CD4-positive, alpha-beta T cell treated with Interleukin-6 for 4 hours (primary cell): ENCODE measurements at places on chromosomes 6 and 20.

- DNase-seq, result no peak
Observed at GRCh38 chr20:48595495-48596333, 232.1 kb downstream of the PREX1 start.

- DNase-seq, result peak; percentile 77
Observed at GRCh38 chr6:35601331-35602132, 87.2 kb downstream of the FKBP5 start.

DNA sequence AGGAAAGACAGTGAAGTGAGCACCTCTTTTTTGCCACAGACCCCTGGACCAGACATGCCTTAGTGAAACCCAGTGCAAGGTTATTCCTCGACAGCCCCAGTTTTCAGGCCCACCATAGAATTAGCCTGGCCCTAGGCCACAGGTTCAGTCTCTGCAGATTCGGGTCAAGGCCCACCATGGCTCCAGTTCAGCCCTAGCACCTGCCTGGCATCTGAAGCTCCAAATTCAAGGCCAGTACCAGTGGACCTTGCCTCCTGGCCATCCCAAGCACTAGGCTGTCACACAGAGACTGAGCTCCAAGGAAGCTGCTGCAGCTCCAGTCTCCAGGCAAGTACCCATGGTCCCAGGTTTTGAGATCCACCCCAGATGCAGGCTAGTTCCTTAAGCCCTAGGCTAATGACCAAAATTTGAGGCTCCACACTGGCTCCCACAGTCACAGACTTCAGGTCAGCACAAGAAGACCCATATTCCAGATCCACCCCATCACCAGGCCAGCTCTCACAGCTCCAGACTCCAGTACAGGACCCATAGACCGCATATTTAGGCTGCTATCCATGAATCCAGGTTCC, 877.5 kb upstream of the ADGRB3 start:
- no peak for DNase-seq

DNA sequence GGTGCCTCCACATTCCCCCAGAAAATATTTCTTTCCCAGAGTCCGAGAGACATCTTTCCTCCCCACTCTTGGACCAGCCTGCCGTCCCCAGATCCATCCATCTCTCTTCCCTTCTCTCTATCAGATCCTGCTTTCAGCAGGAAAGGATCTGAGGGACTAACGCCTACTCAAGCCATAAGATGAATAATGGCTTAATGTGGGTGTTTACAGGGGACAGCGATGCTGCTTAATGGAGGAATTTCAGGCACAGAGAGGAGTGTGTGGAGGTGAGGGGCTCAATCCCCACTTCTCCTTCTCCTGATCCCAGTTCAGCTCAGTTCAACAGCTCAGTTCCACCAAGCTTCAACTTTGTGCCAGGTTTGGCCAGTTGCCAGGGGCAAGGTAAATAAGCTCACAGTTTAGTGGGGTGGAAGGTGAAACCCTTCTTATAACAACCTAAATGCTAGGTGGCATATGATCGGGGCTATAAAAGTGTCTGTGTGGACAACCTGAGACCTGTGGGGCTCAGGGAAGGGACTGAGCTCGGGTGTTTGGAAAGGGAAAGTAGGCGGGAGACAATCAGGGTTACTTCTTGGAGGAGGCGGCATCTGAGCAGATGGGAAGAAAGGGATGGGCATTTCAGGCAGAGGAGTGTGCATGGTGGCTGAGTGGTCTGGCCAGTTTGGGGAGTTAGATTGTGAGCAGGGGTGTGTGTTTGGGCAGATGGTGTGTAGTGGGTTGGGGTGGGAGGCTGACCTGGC, 55.8 kb downstream of the CDH22 start:
- DNase-seq, result no peak

- DNase-seq, result no peak
Observed at GRCh38 chr20:52631469-52631868, 340.7 kb upstream of the TSHZ2 start.

GRCh38 chr6:25006565-25007001, 70.8 kb upstream of the RIPOR2 start:
- peak; percentile 54 for DNase-seq

- DNase-seq, result no peak
Observed at GRCh38 chr6:90790058-90790457, 203.2 kb upstream of the MAP3K7 start.

DNA sequence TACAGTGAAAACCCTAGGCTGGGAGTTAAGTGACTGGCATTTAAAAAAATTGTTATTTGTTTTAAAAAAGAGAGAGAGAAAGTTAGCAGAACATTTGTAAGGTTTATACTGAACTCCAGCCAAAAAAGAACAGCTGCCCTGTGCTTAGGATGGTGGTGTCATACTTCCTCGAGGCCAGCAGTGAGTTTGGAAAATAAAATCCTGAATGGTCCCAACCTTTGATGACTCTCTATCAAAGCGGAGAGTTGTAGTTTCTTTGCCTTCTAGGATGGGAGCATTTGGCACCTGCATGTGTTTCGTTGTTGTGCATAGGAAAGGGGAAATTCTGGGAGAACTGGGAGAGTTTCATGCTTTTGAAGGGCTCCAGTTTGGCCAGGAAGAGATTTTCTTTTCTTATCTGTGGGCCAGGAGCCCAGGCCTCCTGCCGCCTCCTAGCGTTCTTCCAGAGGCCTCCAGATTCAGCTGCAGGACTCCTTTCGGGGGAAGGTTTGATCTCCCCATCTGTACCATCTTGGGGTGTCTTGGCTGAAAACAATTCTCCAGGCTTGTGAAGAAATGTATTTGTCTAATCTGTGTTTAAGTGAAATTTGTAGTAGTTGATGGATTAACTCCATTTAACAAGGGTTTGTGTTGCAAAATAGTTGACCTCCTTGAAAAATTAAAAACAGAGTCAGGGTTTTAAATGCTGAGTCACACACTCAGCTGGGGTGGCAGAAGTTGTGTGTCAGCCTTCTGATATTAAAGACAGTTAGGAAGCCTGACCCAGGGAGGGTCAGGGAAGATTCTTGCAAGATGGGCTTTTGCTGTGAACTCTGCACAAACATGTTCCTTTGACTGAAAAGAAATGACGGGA, 63.4 kb downstream of the TXNDC5 start:
- DNase-seq, result no peak

DNA sequence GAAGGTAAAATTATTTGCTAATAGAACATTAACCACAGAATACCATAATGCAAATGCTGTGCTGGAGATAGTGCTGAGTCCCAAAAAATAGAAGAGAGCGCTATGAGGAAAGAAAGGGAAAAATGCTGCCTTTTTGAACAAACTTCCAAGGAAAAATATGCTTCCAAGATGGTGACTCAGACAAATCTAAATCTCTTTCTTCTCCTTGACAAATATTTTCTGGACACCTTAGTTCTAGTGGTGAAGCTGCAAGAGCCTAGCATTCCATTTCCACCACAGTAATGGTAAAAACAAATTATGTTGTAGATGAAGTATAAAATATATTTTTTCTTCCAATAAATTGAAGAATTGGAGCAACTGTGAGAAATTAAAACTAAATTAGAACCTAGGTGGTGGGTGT, 155.6 kb upstream of the TBX18 start:
- no peak for DNase-seq

- no peak for DNase-seq
Observed at GRCh38 chr6:50826037-50826761, 7.5 kb downstream of the TFAP2B start.

DNA sequence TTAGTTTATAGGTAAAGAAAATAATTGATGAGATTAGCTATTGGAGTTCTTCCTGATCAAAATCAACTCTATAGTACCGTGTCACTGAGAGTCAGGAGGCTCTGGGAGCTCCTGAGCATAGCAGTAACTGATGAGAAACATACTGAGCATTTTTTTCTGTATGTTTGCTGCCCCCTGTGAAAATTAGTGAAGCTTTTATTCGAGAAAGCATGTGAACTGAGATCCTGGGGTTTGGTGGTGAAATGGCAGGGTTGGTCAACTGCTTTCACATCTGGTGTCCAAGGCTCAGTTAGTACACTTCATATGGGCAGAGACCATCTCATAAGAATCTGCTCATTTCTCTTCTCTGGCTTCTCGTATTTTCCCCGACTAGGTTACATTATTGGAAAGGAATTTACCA, 4.1 kb upstream of the ABT1 start:
- no peak for DNase-seq

GRCh38 chr6:75128878-75129570, 76.8 kb downstream of the COL12A1 start:
- DNase-seq, result no peak

GRCh38 chr20:47456952-47457724, 44.5 kb upstream of the NCOA3 start:
- no peak for DNase-seq

DNA sequence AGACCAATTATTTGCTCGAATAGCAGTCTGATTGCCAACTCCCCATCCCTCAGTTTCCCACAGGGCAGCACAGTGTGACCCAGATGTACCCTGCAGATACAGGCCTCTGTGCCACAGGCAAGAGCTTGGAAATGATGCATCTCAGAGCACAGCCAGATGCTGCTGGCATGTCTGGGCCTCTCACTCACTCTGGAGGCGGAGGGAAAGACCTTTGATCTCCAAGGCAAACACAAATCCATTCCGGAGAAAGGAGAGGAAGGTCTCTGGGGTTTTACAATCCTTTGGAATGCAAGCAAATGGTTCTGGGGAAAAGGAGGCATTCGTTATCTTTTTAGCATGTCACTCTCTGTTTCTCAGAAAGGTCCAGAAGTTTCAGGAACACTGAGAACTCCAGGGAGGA, 74.2 kb downstream of the RIOK1 start:
- no peak for DNase-seq

GRCh38 chr6:89368107-89368506, 15.6 kb upstream of the UBE2J1 start:
- DNase-seq, result peak; percentile 71

GRCh38 chr6:16576451-16577368, 184.6 kb downstream of the ATXN1 start:
- DNase-seq, result no peak

DNA sequence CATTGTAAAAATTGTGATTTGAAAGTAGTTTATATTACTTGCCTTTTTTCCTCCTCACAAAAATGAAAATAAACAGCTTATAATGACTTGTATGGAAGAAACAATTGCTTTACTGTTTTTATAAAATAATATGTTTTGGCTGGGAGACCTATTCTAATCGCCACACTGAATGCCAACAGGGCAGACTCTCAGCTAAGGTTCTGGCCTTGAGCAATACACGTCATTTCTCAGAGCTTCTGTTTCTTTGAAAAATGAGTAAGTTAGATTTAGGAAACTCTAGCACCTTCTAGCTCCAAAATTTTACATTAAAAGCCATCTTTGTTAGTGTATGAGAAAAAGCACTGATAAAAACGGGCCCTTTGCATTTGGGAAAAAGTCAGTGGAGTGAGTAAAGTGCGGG, 166.6 kb downstream of the ARID1B start:
- DNase-seq, result no peak

DNA sequence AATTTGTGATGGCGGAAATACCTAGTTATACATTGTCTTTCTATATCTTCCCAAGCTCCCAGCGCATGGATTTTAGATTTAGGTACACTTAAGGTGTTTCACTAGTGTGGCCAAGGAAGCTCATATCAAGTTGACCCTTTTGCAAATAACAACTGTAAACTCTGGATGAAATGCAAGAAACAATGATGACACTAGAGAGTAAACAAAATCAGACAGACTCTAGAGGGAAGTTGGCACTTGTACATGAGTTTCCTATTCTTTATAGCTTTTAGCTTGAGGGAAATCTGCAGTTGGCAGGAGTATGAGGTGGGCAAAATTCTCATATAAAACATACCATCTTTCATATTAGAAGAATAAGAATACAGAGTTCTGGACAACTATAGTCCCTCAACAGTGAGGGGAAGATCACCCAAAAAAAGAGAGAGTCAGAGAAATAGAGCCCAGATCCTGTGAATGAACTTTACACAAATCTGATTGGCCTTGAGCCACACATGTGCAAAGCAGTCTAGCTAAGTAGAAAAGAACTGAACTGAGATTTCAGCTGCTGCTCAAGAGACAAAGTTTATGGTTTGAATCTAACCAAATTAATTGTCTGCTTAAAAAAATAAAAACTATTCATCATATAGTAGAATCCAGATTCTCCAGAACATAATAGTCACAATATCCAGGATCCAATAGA, 26.1 kb downstream of the TXLNB start:
- DNase-seq, result no peak

GRCh38 chr20:36856691-36857635, 19.0 kb upstream of the TLDC2 start:
- DNase-seq, result peak; percentile 71

DNA sequence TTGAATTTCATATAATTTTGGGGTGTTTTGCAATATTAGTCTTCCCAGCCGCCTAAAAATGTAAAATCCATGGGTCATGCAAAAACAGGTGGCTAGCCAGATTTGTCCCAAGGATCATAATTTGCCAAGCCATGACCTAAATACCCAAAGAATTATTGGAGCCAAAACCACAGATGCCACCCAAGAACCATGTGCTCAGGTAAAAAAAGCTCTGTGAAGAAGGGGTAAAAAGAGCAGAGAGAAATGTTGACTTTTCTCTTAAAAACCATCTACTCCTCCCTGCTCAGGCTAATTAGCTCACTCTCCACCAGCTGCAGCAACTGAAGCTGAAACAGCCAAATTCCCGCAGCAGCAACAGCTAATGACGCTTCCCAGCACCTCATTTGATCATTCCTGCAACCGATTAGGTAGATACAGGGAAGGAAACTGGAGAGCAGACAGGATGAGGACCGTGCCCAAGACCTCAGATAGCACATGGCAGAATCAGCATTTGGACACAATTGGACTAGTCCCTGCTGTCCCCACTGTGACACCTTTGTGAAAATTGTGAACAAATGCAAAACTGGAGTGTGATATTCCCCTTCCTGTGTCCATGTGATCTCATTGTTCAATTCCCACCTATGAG, 107.9 kb upstream of the NXT1 start:
- no peak for DNase-seq

- DNase-seq, result no peak
Observed at GRCh38 chr20:49326026-49326425, 48.2 kb upstream of the ZNFX1 start.

DNA sequence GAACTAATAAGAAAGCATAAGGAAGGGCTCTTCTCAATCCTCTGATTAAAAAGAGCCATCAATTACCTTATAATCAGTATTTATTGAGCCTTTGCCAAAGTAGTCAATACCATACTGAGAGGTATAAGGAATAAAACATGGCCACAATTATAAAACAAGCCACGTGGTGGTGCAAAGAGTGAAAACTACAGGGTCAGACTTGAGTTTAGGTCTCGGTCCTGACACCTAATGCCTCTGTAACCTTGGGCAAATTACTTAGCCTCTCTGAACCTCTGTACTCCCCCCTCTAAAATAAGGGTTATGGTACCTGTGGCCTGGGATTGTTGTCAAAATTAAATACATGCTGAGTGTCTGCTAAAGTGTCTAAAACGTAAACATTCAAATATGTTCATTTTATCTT, 11.8 kb downstream of the TRIM10 start:
- no peak for DNase-seq

DNA sequence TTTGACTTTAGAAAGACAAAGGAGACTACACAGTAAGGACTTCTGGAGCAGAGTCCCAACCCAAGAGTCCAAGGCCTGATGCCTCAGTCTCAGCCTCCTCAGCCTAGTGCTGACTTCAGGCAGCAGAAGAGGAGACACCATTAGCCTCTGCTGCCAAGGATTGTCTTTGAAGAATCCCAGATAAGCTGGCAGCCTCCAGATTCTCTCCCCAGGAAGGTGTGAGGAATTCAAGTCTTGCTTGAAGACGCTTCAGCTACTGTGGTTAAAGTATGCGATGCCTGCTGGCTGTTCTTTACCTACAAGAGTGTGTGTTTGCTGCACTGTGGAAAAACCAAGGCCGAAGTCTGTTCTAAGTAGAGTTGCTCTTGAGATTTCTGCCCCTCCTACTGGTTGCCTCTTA, 215.9 kb upstream of the TCF21 start:
- no peak for DNase-seq

- DNase-seq, result no peak
Observed at GRCh38 chr20:44422083-44422482, 53.6 kb upstream of the TTPAL start.

- no peak for DNase-seq
Observed at GRCh38 chr6:155461556-155461955, 5.9 kb upstream of the NOX3 start.
